Activated CD4-positive, alpha-beta T cell treated with anti-CD3 and anti-CD28 coated beads for 4 hours (primary cell): ENCODE measurements at places on chromosomes 5 and 9.

DNA sequence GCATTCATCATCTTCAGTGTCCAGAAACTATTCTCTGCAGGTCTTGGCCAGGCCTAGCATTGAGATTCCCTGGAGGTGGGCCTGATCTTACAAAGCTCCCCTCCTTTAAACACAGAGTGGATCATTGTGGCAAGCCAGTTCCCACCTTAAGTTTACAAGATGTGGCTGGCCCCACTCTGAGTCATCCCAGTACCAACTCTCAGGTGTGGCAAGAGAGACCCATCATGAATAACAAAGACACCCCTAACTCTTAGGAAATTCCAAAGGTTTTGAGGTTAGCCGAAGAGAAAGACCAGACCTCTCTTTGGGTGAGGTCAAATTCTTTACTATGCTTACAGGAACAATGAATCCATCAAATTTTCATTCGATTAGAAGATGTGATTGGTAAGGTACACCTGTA, 78.2 kb downstream of the RFK start:
- DNase-seq: no peak

- DNase-seq: no peak
Observed at GRCh38 chr9:115195912-115196311, 78.0 kb upstream of the TNC start.

DNA sequence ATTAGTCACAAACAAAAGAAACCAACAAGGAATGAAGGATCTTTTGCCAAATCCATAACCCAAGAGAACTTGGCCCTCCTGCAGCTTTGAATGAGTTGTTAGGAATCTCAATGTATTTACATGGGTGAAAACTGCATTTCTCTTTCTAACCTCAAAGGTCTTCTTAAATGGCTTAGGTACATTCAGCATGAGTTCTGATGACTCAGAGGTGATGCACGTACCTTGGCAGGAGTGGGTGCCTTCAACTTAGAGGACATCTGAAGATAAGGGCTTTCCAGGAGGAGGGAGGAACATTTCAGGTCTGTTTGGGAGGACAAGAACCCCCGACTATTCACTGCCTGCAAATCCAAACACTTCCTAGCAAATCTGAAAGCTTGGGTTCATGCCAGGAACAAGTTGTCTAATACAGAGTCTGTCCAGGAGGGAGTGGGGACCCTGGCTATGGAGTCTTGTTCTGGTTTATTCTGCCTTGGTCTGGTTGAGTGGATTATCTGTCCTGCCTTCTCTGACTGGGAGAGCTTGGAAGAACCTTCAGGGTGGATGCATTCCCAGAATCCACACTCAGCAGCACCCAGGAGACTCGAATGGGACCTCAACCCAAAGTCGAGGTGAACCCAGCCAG, 65.7 kb downstream of the IRX2 start:
- no peak for DNase-seq

- no peak for DNase-seq
Observed at GRCh38 chr9:123336449-123336848, 19.5 kb upstream of the CRB2 start.
